ENCODE measurements at places on chromosomes 4 and X.

DNA sequence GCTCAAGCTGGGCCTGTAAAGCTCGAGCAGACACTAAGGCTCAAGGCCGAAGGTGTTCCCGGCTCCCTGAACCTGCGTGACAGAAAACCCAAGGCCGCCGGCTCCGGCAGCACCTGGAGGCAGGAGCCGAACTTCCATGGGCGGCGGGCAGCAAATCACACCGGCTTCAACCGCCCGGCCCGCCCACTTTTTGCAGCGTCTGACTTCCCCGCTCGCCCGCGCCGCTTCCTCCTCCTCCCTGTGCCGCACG lies 940 bp upstream of the NSD2 start:
- peak; percentile 82 for DNase-seq

GRCh38 chr4:41835321-41835995 lies 86.9 kb upstream of the PHOX2B start:
- DNase-seq: no peak

- DNase-seq: no peak
Measured at GRCh38 chr4:110418641-110419040, 57.3 kb upstream of the ENPEP start.

GRCh38 chrX:4547213-4547836 lies 833.9 kb upstream of the PRKX start:
- DNase-seq: no peak

DNA sequence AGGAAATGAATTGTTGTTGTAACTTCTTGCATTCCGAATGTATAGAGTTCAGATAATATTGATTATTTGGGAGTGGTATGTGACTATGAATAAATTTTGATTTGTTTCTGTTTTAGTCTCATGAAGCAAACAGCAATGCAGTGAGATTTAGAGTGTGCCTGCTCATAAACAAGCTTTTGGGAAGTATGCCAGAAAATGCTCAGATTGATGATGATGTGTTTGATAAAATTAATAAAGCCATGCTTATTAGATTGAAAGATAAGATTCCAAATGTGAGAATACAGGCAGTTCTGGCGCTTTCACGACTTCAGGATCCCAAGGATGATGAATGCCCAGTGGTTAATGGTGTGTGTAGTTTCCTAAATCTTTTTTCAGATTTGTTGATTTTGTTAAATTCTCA lies 2.0 kb downstream of the NCAPG start:
- no peak for DNase-seq

DNA sequence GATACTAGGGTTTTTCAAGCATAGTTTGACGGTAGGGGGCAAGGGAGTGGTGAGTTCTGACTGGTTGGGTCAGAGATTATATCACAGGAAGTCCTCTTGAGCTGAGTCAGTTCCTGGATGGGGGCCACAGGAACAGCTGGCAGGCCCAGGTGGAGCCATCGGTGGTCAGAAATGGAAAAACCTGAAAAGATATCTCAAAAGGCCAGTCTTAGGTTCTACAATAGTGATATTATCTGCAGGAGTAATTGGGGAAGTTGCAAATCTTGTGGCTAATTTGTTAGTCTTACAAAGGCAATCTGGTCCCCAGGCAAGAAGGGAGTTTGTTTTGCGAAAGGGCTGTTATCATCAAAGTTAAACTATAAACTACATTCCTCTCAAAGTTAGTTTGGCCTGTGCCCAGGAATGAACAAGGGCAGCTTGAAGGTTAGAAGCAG lies 159.3 kb downstream of the PTCHD1 start:
- peak; percentile 0 for DNase-seq

- peak; percentile 0 for DNase-seq
Measured at GRCh38 chr4:72326692-72327632, 242.1 kb downstream of the ADAMTS3 start.

GRCh38 chrX:150478496-150479492 lies 89.6 kb upstream of the MTM1 start:
- DNase-seq: no peak

DNA sequence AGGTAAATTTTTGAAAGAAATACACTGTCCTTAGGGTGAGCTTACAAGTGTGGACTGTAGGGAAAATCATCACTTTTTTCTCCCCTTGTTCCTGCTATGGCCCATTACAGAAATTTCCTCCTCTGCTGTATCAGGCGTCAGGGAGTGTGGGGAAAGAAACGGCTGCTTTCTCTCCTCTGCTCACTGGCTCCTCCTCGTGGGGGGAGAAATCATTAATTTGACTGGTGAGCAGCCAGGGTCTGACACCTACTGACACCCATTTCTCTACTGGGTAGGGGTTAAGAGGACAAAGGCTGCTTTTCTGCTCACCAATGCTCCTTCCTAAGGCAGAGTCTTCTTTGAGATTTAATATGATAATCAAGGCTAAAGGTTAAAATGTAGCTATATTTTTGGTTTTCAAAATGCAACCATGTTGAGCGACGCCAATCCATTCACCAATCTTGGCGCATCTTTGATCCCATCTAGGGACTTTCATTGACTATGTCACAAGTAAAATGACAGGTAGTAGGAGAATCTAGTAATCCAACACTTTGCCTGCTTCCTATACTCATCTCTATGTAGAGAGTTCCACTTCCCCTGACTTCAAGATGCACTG lies 25.1 kb downstream of the SETD7 start:
- DNase-seq: no peak

- no peak for DNase-seq
Measured at GRCh38 chr4:27716693-27717430, 856.2 kb downstream of the STIM2 start.

DNA sequence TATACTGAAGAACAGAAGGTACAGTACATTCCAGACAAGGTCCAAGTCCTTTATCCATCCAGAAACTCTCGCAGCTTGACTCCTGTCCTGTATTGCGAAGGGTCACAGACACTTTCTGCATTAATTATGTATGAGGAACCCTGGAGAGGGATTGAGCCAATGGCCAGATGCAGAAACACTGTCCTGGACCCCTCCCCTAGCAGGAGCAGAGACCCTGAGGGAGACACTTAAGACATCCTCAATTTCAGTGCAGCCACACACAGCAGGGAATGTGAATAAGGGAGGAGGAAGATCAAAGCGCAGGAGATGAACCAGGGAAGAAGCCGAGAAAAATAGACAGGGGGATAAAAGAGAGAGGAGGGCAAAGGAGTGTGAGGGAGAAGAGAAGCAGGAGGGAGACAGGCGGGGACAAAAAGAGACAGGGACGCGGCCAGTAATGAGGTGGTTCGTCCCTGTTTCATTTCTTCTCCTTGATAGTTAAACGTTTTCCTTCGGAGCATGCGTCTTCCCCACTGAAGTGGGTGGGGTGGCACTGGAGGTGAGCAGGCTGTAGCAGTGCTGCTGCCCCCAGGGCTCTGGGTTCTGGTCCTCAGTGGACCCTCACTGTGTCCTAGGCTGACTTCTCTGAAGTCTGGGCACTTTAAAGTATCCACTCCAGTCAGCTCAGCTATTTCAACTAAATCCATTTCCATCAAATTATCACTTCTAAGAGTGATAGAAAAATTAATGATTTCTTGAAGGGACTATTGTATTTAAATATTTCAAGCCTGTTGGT lies 356.4 kb upstream of the NOCT start:
- no peak for DNase-seq

DNA sequence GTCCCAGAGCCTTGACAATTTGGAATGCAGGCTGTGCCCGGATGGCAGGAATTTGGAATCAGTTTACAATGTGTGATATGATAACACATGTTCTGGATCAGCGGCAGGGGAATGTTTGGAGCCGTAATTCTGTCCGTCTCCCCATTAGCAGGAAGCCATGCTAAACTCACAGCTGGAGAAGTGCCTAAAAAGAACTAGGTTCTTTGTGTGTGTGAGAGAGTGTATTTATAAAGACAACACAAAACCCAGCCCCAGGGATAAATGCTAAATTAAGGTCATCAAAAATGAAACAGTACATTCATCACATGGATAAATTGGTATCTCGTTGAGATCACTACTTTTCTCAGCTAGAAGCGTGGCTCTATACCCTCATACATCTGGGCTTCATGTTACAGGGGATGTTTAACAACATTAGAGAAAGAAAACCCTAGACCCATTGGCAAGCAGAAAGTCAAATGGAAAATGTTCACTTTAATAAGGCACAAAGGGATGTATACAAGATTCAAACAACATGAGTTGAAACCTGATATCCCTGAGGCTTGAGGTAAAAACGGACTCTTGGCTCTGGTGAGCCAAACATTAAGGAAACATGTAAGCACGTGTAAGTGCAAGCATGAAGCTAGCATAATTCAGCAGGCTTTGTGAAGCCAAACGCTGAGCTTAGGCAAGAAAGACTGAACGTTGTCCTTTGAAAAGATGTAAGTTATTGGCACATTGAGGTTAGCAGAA lies 18.0 kb upstream of the TMEM131L start:
- no peak for DNase-seq

- DNase-seq: no peak
Measured at GRCh38 chr4:57078685-57079521, 31.3 kb downstream of the IGFBP7 start.

DNA sequence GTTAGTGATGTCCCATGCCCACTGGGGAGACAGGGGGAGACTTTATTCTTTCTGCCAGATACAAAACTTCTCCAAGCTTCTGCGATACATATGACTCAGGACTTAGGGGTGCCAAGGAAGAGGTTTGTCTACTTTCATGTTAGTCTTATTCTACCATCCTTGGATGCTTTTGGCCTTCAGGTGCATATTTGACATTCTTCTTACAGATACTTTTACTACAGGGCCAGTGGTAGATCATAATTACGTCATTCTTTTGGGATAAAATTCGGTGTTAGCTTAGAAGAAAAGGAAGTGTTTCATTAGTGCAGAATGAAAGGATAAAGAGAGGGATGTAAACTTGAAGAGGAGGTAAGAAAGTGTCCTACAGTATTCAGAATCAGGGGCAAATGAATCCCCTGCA lies 245.2 kb downstream of the THOC2 start:
- DNase-seq: no peak

GRCh38 chr4:119604266-119604665 lies 24.3 kb downstream of the PDE5A start:
- no peak for DNase-seq

DNA sequence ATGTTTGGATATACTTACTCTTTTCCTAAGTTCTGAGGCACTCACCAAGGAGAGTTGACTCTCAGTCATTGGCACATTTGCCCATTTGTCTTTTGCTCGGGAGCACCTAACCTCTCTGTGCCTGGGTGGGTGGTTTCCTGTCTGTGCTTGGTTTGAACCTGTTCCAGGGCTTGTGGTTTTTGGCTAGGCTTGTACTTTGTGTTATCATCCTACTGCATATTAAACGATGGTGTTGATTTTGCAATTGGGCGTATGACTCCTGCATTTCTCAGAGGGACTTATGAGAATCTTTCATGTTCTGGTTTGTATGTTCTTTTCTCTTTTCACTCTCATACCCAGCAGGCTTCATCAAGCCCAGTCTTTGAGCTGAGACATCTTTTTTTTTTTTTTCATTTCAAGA lies 161.7 kb downstream of the BTC start:
- peak; percentile 79 for DNase-seq

Data from SW 1271 (cell line).